Epithelial cell of esophagus (primary cell): ENCODE measurements at places on chromosomes 1 and 21.

DNA sequence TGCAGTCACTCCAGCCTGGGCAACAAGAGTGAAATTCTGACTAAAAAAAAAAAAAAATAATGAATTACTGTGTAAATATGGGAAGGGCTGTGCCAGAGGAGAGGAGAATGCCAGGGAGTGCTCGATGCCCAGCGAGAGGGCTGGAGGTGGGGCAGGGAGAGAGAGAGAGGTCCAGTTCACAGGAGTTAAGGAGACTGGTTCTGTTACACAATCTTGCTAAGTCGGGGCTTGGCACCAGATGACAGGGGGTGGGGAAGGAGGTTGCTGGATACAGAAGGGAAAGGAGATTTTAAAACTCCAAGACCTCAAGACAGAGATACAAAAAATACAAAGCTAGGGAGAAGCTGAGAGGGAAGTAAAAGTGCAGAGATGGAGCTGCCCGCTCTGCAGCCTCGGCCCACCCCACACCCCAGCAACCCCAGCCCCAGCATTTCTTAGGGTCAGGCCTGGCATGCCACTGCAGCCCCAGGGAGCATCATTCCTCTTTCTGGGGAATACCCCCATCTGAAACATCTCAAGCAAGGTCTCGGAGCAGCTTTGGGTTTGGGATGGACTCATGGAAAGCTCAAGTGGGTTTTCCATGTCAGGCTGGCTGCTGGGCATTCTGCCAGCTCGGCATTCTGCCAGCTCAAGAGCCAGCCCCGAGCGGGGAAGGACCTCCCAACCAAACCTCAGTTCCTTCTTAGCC, 991 bp downstream of the SELENBP1 start:
- DNase-seq: peak; percentile 21

DNA sequence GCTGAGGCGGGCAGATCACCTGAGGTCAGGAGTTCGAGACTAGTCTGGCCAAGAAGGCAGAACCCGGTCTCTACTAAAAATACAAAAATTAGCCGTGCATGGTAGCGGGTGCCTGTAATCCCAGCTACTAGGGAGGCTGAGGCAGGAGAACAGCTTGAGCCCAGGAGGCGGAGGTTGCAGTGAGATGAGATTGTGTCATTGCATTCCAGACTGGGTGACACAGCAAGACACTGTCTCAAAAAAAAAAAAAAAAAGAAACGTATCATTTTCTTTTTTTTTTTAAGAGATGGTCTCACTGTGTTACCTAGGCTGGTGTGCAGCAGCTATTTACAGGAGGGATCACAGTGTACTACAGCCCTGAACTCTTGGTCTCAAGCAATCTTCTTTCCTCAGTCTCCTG, 47.3 kb downstream of the ITGB3BP start:
- peak; percentile 34 for DNase-seq

DNA sequence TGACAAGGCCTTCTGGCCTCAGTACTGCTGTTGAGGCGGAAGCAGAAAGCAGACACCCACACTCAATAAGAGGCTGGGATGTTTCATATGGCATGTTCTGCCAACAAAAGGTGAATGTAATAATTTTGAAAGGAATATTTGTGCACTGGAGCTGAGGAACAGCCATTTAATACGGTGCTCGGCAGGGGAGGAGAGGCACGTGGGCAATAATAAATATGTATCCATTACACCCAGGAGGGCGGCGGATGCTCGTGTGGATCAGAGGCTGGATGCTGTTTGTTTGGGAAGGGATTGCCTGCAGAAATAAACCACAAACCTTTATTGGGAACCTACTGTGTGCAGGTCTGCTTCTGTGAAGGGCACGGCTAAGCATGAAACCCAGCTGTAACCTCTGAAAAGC, 92.0 kb downstream of the VWA5B1 start:
- DNase-seq: no peak

- no peak for DNase-seq
Observed at GRCh38 chr1:177783051-177783450, 186.8 kb downstream of the SEC16B start.

- peak; percentile 58 for DNase-seq
Observed at GRCh38 chr1:235843461-235843961, 23.2 kb downstream of the LYST start.

DNA sequence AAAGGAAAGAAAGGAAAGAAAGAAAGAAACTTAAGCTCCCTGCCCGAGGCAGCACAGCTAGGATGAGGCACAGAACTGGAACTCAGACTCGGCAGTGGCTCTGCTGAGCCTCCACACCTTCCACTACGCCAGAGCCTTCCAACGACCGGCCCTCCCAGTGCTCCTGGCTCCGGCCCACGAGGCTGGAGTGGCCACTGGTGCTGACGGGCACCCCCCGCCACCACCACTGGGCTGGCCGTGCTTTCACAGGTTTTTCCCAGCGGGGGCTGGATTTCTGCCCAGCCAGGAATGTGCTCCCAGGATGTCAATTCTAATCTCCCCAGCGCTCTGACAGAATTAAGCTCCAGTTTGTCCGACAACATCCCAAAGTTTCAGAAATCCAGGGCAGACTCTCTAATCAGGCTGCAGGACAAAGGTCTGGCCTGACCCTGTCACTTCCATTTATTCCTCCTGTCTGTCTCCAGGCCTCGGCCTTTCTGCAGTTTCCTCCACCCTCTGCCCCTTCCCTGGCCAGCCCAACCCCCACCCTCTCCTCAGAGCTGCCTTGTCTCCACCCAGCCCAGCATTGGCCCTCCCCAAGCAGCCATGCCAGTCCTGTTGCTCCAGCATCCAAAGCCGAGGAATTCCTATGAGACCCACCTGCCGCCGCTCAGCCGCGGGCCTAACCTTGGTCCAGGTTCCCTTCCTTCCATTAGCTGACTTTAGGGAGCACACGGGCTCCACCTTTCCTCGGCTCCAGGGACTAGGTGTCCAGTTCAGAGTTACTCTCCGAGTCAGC, 81.9 kb downstream of the CASZ1 start:
- DNase-seq: no peak
